ENCODE measurements at places on chromosomes 13 and 19.

DNA sequence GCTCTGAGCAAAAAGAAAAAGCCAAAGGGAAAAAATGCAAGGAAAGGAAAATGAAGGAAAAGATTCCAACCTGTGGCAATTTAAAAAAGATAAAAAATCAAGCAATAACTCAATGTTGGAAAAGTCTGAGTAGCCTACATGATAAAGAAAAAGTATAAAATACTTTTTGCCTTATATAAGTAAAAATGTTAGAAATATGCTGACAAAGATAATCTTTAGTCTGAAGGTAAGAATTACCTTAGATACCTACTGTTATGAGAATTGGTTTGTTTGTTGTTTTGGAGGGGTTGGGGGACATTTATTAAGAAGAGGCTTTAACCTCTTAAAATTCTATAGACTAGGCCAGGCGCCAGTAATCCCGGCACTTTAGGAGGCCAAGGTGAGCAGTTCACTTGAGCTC is 29.7 kb upstream of the CPB2 start:
- no peak for DNase-seq

DNA sequence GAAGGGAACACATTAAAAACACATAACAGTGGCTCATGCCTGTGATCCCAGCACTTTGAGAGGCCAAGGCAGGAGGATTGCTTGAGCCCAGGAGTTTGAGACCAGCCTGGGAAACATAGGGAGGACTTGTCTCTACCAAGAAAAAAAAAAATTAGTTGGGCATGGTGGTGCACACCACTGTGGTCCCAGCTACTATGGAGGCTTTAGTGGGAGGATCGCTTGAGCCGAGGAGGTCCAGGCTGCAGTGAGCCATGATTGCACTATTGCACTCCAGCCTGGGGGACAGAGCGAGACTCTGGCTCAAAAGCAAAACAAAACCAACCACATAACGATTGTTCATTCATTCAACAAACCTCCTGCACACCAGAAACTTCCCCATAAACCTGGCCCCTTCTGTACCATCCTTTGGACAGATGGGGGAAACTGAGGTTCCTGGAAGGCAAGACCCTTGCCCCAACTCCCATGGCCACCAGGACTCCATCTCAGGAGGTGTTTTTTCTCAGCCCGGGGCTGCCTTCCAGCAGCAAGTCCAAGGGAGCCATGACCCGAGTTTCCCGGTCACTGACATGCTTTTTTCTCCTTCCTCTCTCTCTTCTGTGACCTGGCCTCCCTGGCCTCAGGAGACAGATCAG is 4.3 kb downstream of the FOSB start:
- no peak for DNase-seq

DNA sequence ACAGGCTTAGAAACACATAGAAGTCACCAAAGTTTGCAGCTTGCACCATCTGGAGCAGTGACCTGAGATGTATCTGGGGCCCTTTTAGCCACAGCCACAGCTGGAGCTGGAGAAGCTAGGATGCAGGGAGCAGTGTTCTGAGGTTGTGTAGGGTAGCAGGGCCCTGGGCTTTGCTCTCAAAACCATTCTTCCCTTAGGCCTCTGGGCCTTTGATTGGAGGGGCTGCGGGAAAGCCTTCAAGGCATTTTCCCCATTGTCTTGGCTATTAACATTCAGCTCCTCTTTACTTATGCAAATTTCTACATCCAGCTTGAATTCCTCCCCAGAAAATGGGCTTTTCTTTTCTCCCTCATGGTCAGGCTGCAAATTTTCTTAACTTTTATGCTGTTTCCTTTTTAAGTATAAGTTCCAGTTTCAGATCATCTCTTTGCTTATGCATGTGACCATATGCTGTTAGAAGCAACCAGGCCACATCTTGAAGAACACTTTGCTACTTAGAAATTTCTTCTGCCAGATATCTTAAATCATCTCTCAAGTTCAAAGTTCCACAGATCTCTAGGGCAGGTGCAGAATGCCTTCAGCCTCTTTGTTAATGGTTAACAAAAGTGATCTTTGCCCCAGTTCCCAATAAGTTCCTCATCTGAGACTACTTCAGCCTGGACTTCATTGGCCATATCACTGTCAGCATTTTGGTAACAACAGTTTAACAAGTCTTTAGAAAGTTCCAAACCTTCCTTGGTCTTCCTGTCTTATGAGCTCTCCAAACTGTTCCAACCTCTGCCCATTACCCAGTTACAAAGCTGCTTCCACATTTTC is 48.5 kb downstream of the NBEA start:
- DNase-seq = no peak

DNA sequence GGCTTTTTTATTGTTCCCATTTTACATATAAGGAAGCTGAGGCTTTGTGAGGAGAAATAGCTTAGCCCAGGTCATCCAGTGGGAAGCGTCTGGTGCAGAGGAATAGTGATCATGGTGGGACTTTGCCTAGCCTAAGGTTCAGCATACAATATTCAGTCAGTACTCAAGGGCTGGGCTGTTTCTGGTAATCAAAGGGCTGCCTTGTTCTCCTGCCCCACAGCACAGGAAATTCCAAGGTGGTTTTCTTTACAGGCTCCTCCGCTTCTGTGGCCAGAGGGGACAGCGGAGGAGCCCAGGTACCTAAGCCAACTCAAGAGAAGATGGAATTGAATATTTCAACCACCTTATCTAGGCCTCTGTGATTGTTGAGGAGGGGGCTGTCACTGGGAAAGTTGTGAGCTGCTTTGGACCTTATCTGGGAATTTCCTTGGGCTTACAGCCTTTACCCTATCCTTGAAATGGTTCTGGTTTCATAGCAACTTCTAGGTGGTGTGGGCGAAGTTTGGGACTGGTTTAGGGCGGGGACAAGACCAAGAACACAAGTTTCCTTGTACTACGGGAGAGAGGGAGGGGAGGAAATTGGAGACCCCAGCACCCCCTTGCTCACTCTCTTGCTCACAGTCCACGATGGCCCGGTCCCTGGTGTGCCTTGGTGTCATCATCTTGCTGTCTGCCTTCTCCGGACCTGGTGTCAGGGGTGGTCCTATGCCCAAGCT is at the start of gene MIA:
Gene MIA, plus strand, starts transcription at position 606 of the 716 bp plus-strand sequence. Its CDS starts 22 bp downstream, at position 628.
- no peak for DNase-seq

GRCh38 chr13:103161476-103161875 is 95.3 kb upstream of the SLC10A2 start:
- DNase-seq = no peak

DNA sequence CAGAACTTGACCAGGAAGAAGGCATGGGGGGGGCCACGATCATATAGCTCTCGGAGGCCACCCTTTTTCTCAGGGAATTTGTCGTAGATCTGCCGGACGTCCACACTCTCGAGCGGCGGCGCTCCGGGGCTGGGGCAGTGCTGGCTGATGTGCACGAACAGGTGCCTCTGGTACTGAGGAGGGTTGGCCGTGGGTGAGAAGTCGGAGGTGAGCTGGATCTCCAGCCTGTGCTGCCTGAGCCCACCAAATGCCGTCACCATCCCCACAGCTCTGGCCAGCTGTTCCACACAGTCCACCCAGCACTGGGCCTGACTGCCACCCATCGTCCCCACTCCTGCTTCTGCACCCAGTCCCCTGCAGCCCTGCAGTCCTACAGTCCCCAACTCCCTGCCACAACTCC is 12.0 kb downstream of the CD37 start:
- no peak for DNase-seq
